HAP-1 (cell line): ENCODE measurements at places on chromosomes 7 and 10.

- no peak for DNase-seq
Measured at GRCh38 chr10:122343135-122343800, 31.2 kb upstream of the PLEKHA1 start.

- DNase-seq: peak; percentile 27
Measured at GRCh38 chr7:16695621-16696237, 49.7 kb downstream of the BZW2 start.

- no peak for DNase-seq
Measured at GRCh38 chr10:112723876-112724275, 226.2 kb upstream of the TCF7L2 start.

DNA sequence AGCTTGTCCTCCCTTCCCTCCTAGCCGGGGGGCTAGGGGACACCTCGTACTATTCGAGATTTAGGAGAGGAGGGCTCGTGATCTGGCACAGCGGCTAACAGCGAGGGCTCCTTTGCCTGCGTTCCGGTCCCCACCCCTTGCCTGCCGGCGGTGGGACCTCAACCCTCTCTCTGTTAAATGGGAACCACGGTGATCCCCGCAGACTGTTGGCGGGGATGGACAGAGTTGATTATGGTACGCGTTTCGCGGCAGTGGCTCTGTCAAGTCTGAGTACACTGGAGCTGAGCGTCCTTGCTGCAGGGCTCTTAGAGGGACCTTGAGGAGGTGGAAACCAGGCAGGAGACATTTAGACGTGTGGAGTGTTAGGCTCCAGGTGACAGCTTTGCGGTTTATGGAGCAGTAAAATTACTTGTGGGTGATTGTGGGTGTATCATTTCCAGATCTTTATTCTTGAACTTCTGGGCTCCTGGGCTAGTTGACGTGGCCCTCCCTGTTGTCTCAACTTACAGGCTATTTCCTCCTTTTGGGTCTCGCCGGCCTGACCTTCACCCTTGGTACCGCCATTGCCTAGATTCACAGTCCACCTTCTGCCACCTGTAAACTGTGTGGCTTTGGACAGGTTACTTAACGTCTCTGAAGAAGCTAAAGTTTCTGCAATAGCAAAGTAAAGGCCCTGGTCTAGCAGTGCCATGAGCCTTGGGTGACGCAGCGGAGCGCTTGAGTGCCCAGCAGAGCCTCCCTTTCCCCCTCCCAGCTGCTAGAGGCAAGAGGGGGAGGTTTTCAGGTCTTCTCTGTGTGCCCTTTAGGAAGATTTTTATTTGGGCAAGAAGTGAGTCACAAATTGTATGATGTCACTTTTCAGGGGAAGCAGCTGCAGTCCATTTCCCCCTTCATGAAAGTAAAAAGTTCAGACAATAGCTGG, 739 bp downstream of the CASP7 start:
- peak; percentile 50 for DNase-seq

DNA sequence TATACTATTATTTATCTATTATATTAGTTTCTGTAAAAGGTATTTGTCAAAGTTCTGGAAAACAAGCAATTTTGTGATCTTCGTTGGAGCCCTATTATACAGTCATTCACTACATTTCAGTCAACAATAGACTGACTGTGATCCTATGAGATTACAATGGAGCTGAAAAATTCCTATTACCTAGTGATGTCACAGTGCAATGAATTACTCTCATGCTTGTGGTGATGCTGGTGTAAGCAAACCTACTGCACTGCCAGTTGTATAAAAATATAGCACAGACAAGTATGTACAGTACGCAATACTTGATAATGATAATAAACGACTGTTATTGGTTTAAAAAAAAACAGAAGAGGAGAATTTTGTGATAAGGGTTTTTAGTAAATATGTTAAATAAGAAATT, 21.4 kb downstream of the OR6V1 start:
- no peak for DNase-seq

DNA sequence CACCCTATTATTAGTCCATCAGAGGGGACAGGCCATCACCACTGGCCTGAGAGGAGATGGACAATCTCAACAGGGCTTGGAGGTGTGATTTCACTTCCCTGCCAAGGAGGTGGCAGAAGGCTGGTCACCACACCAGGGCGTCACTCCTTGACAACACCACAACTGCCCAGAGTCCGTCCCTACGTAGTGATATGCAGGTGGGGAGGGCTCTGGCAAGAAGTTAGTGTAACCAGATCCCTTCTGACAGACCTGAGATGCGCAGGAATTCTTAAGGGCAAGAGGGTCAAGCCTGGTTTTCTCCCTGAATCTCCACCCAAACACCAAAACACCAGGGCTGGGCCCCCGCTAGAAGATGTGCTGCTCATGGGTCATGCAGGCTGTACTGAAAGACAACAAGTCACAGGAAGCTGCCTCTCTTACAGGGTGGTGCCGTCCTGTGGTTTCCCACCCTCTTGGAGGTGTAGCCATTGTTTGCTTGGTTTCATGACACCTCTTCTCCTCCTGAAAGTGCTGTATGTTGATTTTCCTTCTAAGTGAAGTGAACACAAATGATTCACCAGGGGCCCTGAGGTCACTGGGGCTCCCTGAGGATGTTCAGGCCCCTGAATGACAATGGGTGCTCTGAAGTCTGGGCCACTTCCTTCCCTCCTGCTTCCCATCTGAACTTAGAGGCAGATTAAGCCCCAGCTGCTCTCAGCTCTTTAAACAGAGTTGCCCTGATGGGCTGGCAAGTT, 27.1 kb downstream of the ATXN7L1 start:
- DNase-seq: no peak

DNA sequence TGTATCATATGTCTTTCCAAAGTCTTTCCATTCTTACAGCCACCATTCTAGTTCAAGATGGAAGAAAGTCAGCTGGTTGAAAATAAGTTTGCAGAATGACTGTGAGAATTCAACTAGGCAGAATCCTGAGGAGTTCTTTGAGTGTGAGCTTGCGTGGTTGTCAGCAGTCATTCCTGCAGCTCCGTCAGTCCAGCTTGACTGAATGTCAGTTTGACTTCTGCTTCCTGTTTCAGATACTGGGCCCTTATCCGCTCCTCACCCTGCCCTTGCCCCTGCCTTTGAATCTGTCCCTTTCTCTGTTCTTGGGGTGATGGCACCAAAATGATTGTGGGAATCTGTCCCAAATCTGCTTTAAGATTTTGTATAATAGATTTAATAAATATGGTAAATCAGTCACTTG, 27.8 kb downstream of the SLC26A5 start:
- no peak for DNase-seq

GRCh38 chr7:102843850-102844249, 69.0 kb upstream of the LRRC17 start:
- no peak for DNase-seq

DNA sequence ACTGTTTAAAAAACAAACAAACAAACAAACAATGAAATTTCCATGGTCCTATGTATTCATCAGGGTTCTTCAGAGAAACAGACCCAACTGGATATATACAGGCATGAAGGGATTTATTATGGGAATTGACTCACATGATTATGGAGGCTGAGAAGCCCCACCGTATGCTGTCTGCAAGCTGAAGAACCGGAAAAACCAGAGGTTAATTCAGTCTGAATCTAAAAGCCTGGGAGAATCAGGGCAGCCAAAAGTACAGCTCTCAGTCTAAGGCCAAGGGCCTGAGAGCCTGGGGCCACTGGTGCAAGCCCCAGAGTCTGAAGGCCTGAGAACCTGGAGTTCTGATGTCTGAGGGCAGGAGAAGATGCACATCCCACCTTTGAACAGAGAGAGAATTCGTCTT, 163.5 kb downstream of the MDFIC start:
- DNase-seq: no peak

- no peak for DNase-seq
Measured at GRCh38 chr7:75869776-75870379, 9.0 kb upstream of the RHBDD2 start.

- DNase-seq: no peak
Measured at GRCh38 chr10:90430186-90430585, 427.7 kb downstream of the HTR7 start.

- DNase-seq: no peak
Measured at GRCh38 chr10:123964953-123965352, 73.3 kb upstream of the CPXM2 start.

- DNase-seq: no peak
Measured at GRCh38 chr10:49183596-49184542, 4.3 kb downstream of the TMEM273 start.

DNA sequence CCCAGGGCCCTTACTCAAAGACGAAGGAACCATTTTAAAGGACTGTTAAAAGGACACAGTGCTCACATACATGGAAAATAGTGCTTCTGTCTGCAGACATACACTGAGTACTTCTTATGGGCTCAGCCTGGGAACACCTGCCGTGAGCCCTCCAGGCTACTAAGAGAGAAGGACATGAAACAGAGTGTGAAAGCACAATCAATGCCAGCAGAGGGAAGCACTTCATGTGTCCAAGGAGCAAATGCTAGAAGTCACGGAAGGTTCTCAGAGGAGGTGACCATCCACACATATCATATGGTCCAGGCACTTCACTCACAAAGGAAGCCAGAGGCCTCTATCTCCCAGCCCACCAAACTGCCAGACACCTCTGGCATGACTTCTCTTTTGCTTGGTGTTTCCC, 15.5 kb downstream of the ELMO1 start:
- no peak for DNase-seq

DNA sequence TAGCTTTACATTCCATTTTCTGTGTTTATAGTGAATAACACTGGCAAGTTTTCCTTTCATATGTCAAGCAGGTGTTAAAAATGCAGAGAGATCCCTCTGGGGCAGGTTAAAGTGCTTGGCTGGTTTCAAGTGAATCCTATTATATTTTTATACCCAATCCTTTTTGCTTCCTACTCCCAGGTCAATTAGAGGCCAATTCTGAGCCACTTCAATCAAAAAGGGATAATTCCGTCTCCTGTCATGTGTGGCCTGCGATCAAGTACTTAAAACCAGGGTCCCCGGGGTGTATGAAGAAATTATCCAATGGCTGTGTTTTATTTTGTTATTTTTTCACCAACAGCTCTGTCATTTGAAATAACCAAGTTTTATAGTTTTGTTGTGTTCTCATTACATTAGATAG, 313.2 kb downstream of the PRPF18 start:
- DNase-seq: no peak

- DNase-seq: no peak
Measured at GRCh38 chr10:34320265-34320664, 494.8 kb downstream of the PARD3 start.

- DNase-seq: no peak
Measured at GRCh38 chr10:110618230-110618610, 25.9 kb upstream of the RBM20 start.

DNA sequence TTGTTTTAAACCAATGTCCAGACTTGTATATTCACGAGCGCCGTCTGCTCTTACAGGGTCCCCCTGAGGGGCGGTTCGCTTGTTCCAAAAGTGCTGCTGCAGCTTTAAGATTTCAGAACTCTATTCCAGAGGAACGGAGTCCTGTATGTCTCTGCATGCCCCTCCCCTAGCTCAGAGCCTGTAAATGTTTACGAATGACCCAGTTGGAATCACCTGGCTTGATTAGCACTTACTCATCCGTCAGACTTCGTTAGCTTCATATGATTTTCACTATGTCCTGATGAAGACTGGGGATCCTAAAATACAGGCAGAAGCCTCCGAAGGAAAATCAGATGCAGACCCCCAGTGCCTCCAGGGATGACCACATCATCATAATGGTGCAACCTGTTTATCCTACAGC, 4.5 kb upstream of the CHST15 start:
- DNase-seq: no peak

GRCh38 chr7:128672927-128673517, 930 bp downstream of the GARIN1A start:
- DNase-seq: no peak

DNA sequence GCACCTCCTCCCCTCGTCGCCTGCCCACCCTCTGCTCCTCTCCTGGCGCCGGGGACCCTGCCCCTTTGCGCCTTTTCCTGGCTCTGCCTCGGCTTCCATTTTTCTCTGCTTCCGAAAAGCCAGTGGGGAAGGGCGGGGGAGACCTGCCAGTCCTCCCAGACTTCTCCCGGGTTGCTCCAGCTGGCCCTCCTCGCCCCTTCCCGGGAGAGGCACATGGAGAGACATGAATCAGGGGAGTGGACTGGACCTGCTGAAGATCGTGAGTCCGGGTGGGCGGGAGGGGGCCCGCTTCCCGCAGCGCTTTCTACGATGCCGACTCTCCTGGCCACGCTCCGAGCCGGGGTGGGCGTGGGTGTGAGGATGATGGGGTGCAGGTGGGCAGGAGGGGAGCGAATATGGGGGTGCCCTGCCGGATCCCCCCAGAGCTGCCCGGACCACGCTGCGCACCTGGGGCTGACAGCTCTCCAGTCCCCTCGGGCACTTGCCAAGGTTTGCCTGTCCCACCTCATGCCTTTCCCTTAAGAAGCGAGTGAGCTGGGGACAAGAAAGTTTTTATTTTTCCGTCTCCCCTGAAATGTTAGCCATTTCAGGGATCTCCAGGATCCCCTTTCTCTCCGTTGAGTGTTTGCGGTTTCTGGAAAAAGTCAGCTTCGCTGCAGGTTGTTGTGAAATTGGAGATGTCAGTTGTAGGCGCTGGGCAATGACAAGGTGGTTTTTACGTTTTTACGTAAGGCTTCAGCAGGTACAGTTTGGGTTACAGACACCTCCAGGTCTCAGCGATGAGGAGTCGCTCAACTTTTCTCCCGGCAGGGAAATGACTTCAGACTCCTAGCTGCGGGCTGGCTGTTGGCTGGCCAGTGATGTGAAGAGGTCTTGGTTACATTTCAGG, 977 bp downstream of the CACNB2 start:
- DNase-seq: no peak

- DNase-seq: no peak
Measured at GRCh38 chr10:92826504-92826903, 21.8 kb upstream of the EXOC6 start.

DNA sequence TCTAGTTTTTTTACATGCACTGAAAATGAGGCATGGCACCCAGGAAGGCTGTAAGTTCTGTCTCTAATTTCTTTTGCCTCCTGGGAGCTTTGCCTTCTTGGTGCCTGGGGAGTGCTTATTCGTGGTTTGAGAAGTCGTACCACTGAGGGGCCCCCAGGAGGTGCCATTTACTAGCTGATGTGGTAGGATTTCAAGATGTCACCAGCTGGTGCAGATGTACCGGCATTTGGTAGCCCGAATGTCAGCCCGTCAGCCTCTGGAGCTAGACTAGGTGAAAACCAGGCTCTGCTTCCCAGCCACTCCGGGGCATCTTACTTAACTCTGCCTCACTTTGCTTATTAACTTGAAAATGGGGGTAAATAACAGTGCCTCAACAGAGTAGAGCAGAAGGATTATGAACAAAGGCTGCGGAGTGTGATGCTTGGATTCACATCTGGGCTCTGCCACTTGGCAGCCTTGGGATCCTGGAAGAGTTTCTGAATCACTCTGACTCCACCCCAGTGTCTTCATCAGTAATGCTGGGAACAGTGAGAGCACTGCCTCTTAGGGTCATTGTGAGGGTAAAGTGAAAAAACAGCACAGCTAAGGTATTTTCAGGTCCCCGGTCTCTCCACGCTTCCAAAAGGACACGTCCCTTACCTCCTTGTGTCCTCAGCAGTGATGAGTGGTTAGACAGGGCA, 31.4 kb upstream of the BTBD16 start:
- no peak for DNase-seq

DNA sequence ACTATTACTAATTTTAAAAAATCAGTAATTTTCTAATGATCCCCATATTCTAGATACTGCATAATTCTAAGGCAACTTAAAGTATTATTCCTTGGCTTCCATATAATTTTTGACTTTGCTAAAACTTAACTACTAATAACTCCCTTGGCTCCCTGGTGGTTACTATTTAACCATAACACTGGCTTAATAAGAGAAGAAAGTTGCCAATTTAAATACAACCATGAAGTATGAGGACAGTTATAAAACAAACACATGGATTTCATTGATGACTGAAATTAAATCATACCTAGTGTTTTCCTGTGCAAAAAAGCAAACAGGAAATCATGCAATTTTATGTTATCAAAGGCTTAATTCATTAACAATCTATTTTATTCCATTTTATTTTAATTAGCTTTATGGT, 1073.9 kb downstream of the GRM8 start:
- no peak for DNase-seq
